Lower lobe of right lung (tissue), 2 donors: ENCODE measurements at places on chromosomes 16 and 17. TPM values are rescaled to one million over a fixed set of nuclear protein-coding genes. Genes with fewer than 3 reads are reported as not detected.
A peak's percentile ranks its signal among the peaks of the same experiment; 100 is the strongest.

DNA sequence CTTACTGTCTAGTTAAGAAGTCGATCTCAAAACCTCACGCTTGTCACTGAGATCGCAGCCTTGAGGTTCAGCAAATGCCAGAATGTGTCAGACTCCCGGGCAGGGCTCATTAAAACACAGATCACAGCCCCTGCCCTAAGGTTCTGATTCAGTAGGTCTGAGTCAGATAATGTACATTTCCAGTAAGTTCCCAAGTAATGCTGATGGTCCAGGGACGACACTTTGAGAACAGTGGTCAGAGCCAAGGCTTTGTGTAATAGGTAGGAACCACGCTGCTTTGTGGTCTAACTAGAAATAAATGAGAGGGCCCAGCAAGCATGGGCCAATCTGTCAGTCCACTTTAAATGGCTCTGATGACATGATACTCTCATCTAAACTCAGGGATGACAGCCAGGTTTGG lies 228.6 kb downstream of the ZFHX3 start:
- H3K4me3 ChIP-seq = no peak overlapping the region
- no peak for DNase-seq
- no peaks in the 10 kb centered on the region for H3K36me3 ChIP-seq
- H3K27ac ChIP-seq = no peak overlapping the region
- H3K4me1 ChIP-seq = no peaks in the 10 kb centered on the region

- peaks cover 9% of the 10 kb centered on the region for H3K4me1 ChIP-seq
- H3K27ac ChIP-seq = peak overlapping the region; percentile 4
- H3K4me3 ChIP-seq = no peak overlapping the region
- H3K27me3 ChIP-seq = no peaks in the 10 kb centered on the region
Observed at GRCh38 chr16:10541366-10541765, 39.0 kb downstream of the EMP2 start.

DNA sequence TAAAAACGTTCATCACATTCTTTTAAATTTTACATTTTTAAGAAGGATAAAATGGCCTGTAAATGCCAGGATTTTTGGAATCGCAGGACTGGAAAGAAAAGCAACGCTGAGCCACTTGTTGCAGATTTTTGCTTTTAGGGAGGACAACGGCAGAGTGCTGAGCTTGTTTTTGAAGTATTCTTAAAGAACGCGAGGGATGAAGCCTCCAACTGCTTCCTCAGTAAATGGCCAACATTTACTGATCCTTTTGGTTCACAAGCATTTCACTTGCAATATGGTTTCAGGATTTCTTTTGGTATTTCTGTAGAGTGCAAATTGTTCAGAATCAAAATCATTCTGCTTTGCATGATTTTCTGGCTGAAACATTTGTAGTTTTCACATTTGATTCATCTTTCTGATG lies 2.8 kb upstream of the KRT23 start:
- no peak for DNase-seq
- H3K27me3 ChIP-seq = no peaks in the 10 kb centered on the region
- H3K27ac ChIP-seq = no peak overlapping the region

DNA sequence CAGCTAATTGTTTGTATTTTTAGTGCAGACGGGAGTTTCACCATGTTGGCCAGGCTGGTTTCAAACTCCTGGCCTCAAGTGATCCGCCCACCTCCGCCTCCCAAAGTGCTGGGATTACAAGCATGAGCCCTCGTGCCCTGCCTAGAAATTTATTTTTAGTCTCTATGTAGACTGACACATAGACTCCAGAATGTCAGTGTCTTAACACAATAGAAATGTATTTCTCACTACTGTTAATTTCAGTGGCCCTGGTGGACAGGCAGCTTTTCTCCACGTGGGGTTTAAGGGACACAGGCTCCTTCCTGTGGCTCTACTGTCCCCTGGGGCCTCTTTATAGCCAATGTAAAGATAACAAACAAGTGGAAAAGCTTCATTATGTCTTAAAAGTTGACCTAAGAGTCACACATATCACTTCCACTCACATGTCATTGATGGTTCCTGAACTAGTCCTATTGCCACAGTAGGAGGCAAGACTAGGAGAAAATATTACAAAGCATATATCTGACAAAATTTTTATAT lies 43.8 kb downstream of the COPRS start:
- no peak overlapping the region for H3K27ac ChIP-seq
- no peak for DNase-seq
- H3K36me3 ChIP-seq = no peaks in the 10 kb centered on the region
- H3K4me3 ChIP-seq = no peak overlapping the region

DNA sequence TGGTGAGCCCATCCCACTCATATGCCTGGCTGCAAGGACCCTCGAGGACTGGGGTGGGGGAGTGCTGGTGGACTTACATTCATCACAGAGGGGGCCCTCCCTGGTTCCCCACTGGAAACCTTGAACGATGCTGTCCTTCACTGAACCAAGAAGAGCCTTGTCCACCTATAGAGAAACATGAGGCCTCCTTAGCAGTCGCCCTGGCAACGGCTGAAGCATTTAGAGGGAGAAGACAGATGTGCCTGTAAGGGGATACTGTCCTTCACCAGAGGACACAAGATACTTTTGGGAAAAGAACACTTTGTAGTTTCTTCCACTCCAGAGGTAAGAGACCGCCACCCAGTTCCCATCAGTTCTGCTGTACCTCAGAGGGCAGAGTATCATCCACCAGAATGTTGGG lies 6.5 kb downstream of the HIGD1B start:
- H3K27ac ChIP-seq = no peak overlapping the region
- H3K27me3 ChIP-seq = no peaks in the 10 kb centered on the region
- H3K36me3 ChIP-seq = peaks cover 96% of the 10 kb centered on the region
- DNase-seq = no peak

- H3K27ac ChIP-seq = no peak overlapping the region
- H3K4me1 ChIP-seq = peaks cover 5% of the 10 kb centered on the region
- H3K4me3 ChIP-seq = no peak overlapping the region
- peaks cover 43% of the 10 kb centered on the region for H3K36me3 ChIP-seq
- DNase-seq = no peak
- H3K27me3 ChIP-seq = no peaks in the 10 kb centered on the region
Observed at GRCh38 chr17:49592263-49592662, 16.6 kb downstream of the NXPH3 start.

GRCh38 chr17:40113907-40114245 lies 7.9 kb upstream of the MSL1 start:
- peak overlapping the region; percentile 90 for H3K27ac ChIP-seq
- H3K36me3 ChIP-seq = no peaks in the 10 kb centered on the region
- peaks cover 52% of the 10 kb centered on the region for H3K4me1 ChIP-seq
- DNase-seq = no peak
- peak overlapping the region; percentile 61 for H3K4me3 ChIP-seq

DNA sequence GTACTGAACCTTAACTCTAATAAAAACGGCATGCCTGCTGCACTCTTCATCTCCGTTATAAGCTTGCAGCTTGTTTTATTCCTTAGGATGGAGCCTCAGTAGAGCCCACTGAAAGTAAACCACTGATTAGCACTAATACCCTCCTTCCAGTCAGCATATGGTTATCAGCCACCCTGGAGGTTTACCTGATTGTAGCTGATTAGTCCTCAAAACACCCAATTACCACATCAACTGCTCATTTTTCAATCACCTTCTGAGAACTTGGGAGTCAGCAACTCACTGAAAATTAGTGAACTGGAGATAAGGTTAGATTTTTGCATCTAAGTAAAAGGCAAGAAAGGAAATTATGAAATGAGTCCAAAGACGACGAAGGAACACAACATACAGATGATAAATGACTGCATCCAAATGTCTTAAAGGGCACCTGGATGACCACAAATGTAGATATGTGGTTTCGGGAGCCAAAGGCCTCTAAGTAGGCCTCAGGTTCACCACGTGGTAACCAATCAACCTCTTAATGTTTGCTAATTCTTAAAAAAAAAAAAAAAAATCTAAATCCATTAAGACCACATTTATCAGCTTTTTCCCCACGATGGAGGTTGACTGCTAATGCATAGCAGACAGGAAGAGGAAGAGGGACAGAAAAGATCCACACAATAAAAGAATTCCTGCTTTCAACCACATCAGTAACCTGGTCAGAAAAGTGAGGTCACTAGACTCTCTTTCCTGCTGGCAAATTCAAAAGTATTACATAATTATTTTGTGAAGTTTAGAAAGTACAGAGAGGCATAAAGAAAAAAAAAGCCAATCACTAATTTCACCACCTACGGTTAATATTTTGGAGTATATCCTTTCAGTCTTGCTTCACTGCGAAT lies 28.0 kb downstream of the DCUN1D3 start:
- H3K4me3 ChIP-seq = no peak overlapping the region
- DNase-seq = no peak
- H3K36me3 ChIP-seq = no peaks in the 10 kb centered on the region
- H3K27ac ChIP-seq = no peak overlapping the region

DNA sequence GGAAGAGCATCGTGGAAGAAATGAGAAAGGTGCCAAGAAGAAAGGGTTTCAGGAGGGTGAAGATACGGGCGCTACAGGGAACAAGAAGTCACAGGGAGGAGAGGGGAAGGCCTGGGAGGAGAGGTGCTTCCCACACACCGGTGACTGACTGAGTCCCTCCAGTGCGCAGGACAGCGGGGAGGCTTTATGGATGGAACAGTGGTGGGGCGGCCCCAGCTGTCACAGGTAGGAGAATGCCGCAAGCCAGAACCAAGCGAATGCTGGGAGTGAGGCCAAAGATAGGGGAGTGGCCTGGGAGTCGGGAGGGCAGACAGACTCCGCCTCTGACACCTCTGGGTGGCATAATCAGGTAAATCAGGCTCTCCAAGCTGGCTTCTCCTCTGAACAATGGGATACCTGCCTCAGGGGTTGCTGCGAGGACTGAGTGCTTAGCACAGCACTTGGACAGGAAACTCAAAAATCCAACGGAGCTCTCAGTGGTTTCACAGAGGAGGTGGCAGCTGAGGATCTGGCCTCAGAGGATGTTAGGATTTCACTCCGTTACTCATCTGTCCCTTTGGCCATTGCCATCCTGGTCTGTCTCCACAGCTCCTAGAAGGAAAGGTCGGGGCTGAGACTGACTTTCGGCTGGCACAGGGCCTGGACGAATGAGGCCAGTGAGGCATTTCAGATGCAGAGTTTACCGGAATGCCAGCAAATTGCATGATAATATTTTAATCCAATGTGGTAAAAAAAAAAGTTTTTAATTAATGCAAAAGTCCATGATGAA lies 717 bp upstream of the CNP start:
- peaks cover 40% of the 10 kb centered on the region for H3K4me1 ChIP-seq
- H3K4me3 ChIP-seq = peak overlapping the region; percentile 70
- H3K36me3 ChIP-seq = peaks cover 14% of the 10 kb centered on the region
- H3K27me3 ChIP-seq = no peaks in the 10 kb centered on the region
- peak overlapping the region; percentile 86 for H3K27ac ChIP-seq

DNA sequence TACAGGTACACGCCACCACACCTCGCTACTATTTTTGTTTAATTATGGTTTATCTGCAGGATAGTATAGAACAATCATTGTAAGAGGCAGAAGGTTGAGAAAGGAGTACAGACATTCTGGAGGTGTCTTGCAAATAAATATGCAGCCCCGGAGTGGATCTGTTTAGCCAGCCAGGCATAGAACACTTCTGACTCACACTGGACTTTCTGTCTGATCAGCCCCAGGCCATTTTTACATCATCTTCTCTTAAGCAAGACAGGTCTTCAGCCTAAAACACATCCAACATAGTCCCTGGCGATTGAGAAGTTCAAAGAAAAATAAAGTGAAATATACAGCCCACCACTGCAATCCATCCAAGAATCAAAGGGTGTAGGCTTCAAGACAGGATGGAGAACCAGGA lies 81.4 kb downstream of the XYLT1 start:
- H3K36me3 ChIP-seq = no peaks in the 10 kb centered on the region
- H3K27me3 ChIP-seq = no peaks in the 10 kb centered on the region
- H3K4me3 ChIP-seq = no peak overlapping the region
- no peak overlapping the region for H3K27ac ChIP-seq

GRCh38 chr17:343875-344752 lies 8.5 kb downstream of the RPH3AL start:
- H3K27ac ChIP-seq = no peak overlapping the region
- no peak overlapping the region for H3K4me3 ChIP-seq
- no peaks in the 10 kb centered on the region for H3K36me3 ChIP-seq
- peaks cover 29% of the 10 kb centered on the region for H3K4me1 ChIP-seq
- no peaks in the 10 kb centered on the region for H3K27me3 ChIP-seq
- DNase-seq = no peak

ESRP2 gene
- 64.5 TPM for total RNA-seq

USP31 gene
- 13.1 TPM for total RNA-seq
